ENCODE measurements at places on chromosomes 12 and 14. TPM values are rescaled to one million over a fixed set of nuclear protein-coding genes. Genes with fewer than 3 reads are reported as not detected.

The CLEC2D gene
- total RNA-seq = 9.4 TPM

The NOVA1 gene
- total RNA-seq = not detected

The SLC38A1 gene
- 19.2 TPM for total RNA-seq

DNA sequence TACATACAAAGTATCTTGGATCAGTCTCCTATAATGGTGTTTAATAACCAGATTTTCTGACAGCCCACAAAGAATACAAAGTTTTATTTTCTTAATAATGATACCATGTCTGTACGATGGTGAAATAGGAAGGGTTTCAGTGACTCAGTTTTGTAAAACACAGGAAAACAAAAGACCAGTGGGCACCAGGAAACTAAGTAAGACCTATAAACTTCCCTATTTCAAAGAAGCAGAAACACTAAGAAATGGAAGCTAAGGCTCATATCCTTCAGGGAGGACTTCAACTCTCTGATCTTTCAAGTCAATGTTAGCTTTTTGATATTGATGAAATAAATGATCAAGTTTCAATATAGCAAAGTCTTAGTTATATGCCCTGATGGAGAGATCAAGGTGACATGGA is 196.0 kb downstream of the DUSP6 start:
- no peak for DNase-seq

- DNase-seq = no peak
These were observed 59.4 kb upstream of the GZMB start for GRCh38 chr14:24693353-24693737.

DNA sequence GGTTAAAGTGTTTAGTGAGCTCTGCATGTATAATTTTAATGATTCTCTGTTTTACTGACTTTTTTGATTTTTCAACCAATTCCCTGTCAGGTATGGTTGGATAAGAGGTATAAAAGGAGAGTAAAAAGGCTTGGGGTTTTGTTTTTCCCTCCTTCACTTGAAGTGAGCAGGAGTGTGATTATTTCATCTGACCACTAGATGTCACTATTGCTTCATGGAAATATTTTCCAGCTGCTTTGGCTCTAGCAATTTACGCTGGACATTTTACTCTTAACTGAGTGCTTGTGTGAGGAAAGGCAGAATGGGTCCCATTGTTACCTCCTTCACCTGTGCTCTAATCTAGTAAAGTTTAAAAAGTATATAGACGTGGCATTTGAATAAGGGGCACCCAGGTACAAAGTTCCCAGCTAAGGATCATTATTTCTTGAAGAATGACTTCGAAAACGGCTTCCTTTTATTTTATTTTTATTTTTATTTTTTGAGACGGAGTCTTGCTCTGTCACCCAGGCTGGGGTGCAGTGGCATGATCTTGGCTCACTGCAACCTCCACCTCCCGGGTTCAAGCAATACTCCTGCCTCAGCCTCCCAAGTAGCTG is 66.5 kb downstream of the TBC1D30 start:
- DNase-seq = peak; percentile 62

DNA sequence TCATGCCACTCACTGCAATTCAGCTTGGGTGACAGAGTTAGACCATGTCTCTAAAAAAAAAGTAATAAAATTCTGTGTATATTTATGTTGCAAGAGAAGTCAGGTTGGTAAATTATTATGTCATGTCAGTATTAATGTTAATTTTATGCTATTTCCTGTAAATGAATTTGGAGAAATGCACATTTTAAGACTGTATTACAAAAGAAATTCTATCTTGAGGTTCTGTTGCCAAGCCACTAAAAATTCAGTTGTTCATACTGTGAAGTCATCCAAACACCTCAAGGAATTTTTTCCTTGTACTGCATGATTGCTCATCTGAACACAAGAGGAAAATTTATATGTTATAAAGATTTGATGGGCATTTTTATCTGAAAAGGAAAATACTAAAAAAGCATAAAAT is 23.3 kb upstream of the HMGA2 start:
- DNase-seq = peak; percentile 44

- DNase-seq = peak; percentile 22
These were observed 143.7 kb downstream of the AKAP6 start for GRCh38 chr14:32472512-32473463.

DNA sequence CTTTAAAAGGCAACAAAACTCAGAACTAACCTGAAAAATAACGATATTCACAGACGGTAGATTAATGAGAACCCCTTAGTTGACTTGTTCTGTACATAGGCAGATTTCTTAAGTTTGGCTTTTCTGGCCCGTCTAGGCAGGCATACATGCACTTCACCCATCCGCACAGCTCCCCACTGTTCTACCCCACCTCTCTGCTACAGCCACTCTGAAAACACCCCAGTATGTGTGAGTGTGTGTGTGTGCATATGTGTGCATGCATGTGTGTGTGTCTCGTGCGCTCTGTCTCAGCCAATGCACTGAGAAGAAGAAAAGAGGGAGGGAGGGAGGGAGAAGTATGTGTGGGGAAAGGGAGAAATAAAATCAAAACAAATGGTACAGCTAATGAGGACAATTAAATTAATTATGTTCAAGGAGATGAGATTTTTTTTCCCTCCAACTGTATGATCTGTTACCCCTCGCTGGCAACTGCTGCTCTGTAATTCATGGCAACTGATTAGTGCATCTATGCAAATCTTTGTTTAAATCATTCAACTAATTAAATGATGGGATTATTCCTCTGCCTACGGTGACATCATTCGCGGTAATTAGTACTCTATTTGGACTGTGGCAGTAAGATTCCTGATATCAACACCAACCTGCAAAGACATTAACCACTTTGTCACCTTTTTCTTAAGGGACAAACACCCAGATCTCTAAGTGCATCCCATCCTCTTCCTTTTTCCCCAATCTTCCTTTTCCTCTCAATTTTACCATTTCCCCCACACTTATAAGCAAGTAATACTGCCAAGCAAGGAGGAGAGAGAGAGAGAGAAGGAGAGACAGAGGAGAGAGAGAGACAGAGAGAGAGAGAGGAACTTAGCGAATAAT is 2.2 kb upstream of the LMO3 start:
- peak; percentile 9 for DNase-seq

GRCh38 chr12:128662101-128662500 is 161.7 kb downstream of the SLC15A4 start:
- DNase-seq = no peak

- no peak for DNase-seq
These were observed 450.2 kb upstream of the MDGA2 start for GRCh38 chr14:48125654-48126053.

DNA sequence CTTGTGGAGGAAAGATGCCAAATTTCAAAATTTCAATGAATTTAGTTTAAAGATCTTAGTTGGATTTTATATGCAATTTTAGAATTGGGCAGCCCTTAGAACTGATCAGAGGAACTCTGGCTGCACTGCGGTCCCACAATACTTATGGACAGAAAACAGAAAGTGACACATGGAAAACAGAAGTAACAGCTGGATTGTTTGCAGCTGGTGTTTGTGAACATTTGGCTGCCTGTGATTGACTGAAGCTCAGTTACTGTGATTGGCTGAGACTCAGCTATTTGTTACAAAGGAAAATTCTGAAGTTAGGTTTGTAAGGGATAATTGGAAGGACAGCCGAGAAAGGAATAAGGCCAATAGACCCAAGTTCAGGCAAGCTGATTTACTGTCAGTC is 10.0 kb upstream of the KRT86 start:
- no peak for DNase-seq

DNA sequence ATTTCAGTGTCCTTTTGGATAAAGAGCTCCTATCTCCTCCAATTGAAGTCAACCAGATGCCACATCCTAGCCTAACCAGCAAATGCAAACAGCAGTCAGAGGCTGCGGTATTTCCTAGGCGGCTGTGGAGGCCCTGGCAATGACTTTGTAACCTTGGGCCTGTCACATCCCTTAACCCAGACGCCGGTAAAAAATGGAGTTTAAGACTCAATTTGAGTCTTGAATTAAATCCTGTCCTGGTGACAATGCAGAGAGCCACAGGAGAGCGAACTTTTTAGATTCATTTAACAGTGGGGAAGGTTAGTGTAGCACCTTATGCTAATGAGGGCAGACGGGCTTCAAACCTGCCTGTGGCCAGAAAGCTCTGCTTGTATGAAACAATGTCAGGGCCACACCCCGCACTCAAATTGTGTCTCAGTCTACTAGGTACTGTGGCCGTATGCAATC is 1.3 kb downstream of the C12orf75 start:
- no peak for DNase-seq

All from osteoblast (primary cell).